ENCODE measurements at places on chromosomes 2 and 18.

DNA sequence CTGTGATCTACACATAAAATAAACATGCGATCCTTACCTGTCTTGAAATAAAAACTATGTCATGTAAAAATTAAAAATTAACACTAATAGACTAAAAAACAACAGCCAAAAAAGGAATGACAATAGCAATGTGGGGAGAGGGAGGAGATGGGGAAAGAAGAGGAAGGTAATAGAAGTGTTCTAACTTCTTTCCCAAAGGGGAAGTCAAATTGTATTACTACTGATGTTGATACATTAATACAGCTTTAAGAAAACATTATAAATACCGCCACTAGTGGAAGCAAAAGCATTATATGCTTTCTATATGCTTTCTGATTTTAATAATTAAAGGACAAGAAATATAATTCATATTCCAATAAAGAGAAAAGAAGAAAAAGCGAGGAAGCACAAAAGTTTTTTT is 22.2 kb downstream of the ZNF516 start:
- no peak for DNase-seq

DNA sequence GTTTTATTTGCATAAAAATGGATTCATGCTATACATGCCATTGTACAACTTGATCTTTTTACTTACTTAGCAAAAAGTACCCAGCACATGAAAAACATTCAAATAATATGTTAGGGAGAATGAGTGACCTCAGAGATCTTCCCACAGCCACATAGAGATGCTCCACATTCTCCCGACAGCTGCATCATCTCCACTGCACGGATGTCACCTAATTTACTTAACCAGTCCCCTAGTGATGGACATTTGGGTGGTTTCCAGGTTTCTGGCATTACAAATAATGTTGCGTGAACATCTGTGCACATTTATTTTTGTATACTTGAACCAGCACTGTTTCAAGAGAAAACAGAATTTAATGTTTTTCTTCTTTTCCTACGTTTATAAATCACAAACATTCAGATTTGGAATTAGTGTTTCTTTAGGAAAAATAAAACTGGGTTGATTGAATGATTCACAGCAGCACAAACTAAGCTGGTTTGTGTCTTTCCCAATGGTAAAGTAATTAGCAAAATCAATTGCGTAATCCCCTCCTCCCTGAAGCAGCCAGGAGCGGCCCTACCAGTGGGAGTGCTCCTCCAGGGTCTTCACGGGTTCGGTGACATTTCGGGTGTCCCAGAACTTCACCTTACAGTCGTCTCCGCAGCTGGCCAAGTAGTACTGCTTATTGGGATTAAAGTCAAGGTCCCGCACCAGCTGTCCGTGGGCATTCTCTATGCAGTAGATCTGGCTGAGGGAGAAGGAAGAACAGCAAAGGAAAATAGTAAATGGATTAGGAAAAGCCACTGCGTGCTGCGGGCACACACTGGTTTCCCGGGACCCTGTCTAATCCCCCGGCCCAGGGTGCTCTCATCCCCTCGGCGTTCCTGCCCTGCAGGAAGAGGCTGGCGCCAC is 183.9 kb downstream of the EIPR1 start:
- DNase-seq = no peak

- no peak for DNase-seq
These were observed 2109.8 kb upstream of the CELF4 start for GRCh38 chr18:39675368-39675767.

DNA sequence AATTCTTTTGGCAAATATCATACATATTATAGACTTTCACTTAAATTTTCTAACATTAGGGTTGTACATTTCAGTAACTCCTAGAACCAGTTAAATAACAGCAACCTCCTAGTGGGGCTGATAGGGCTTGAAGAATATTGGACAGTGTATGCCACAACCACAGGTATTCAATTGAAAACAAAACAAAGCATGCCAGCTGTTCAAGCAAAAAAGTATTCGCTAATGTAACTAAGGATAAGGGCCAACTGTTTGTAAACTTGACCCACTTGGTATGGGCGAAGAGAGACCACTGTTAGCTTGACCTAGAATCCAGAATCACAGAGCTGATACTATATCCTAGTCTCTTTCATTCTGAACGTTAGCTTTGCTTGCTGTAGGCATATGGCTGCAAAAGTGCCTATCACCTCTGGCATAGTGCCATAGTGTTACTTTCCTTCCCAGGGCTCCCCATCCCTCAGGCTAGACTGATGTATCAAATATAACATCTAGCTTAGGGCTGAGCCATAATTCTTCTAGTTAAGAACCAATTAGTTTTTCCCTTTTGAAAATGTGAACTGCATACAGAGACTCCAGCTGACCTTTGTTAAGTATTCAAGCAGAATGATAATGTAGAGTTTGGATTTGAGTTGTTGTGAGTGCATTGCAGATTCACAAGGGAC is 458.8 kb upstream of the NRXN1 start:
- DNase-seq = no peak

GRCh38 chr2:34254272-34254878 is 655.3 kb upstream of the FAM98A start:
- DNase-seq = no peak

- no peak for DNase-seq
These were observed 235.8 kb upstream of the TNP1 start for GRCh38 chr2:217095511-217096205.

- DNase-seq = no peak
These were observed 796.6 kb downstream of the DSC3 start for GRCh38 chr18:30245766-30246455.

- no peak for DNase-seq
These were observed 249.0 kb downstream of the GALNT13 start for GRCh38 chr2:154120706-154121105.

DNA sequence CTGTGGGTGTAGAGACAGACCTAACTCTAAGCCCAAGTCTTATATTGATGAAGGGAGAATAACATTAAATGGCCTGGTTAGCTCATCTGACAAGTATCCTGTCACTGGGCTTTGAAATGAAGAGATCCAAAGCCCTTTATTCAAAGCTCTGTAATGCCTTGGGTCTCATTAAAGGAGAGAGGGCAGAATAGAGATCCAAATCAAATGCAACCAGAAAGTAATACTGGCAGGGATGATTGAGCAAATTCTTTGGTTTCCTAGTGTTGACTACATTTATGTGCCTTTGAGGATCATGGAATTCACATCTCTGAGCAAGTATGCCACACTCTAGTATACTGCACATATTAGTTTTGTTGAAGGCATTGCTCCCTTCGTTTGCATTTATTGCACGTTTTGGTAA is 147.9 kb upstream of the CAVIN2 start:
- DNase-seq = no peak

DNA sequence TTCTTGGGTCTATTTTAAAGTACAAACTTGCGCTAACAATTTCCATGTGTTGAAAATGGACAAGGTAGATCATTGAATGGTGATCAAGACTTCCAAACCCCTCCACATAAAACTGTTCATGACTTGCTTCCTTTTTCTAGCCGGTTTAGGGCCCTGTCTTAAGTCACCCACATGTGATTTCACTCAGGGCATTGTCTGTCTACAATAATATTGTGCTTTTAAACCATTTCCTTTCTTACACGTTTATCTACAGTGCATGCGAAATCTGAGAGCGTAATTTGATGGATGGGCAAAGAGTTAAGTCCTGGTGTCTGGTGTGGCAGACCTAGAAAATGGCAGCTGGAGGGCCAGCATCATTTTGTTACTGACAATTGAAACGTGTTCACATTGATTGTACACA is 2.0 kb upstream of the ZNF516 start:
- DNase-seq = no peak

- no peak for DNase-seq
These were observed 391 bp upstream of the TMEM17 start for GRCh38 chr2:62506421-62506750.

DNA sequence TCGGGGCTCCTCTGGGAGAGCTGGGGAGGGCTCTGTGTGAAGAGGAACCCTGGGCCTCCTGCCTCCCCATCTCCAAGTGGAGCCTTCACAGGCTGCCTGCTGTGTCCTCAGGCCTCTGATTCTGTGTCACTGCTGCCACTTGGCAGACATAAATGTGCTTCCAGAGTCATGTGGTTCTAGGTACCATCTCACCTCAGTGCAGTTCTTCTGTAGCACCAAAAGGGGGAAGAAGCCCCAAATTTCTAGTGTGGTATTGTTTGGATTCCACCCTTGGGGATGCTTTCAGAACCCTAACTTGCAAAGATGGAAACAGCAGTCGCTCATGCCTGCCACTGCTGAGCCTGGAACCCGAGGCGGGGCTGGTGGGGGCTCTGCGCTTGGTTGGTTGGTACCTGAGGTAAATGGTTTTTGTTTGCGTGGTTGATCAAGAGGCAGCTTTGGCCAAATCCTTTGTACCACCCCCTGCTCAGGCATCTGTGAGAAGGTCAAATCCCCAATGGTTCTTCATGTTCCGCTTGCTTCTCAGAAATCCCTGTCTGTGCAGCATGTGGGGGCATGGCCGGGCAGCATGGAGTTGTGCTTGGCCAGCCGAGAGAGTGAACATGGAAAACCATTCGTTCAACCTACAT is 27.5 kb downstream of the COA5 start:
- no peak for DNase-seq

DNA sequence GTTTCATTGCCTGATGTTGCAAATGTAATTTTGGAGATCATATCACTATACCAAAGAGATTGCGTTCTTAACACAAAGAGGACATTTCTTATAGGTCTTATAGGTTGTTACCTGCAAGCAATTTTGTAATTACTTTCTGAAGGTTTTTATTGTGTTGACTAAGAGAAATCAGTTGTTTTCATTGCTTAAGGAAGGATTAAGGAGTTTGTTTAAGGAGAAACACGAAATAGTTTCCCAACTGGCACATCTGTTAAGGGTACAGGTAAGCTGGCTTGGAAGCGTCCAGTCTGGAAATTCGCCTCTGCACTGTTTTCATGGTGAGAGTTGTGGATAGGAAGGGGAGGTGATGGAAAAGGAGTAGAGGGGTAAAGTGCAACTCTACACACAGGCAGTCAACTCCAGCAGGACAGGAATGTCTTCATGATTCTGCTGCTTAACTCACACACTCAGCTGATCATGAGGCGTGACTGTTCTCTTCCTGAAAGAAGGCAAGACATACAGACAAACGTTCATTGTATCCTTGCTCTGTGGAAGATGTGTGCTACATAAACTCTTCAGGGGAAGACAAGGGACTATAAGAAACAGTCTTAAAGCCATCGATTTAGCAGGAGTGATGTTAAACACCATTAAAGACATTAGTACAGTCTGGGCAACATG is 61.4 kb upstream of the ACSL3 start:
- DNase-seq = no peak

DNA sequence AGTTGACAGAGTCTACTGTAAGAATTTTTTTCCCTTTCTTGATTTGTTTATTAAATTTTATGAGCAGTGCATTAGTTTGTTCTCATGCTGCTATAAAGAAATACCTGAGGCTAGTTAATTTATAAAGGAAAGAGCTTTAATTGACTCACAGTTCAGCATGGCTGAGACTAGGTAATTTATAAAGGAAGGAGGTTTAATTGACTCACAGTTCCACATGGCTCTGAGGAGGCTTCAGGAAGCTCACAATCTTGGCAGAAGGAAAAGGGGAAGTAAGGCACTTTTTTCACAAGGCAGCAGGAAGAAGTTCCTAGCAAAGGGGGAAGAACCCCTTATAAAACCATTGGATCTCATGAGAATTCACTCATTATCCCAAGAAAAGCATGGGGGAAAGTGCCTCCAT is 191.4 kb upstream of the VRK2 start:
- no peak for DNase-seq

DNA sequence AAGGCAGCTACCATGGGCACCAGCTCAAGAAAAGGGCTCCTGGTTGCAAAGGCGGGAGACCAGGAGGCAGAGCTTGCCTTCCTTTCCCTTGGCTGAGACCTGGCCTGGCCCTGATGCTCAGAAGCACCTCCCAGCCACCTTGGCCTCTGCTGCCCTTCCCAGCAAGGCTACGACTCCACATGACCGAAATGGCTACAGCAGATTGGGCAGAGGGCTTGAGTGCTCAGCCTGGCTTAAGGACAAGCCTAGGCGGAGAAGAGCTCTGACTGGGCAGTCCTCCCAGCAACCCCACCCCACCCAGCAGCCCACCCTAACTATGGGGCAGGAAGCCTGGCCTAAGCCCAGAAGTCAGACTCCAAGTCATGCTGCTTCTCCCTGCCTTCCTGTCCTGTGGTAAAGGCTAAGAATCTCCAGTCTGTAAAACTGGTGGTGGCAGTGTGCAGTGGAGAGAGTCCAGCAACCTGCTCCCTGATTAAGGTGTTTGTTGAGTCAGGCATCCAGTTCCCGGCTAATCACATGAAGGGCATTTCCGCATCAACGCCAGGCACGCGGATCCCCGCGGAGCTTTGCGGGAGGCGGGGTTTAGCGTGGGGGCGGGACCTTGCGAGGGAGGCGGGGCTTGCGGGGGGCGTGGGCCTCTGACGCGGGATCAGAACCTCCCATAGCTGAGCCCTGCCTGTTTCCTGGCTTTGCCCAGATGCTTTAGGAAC is 256.0 kb downstream of the BCL11A start:
- no peak for DNase-seq

DNA sequence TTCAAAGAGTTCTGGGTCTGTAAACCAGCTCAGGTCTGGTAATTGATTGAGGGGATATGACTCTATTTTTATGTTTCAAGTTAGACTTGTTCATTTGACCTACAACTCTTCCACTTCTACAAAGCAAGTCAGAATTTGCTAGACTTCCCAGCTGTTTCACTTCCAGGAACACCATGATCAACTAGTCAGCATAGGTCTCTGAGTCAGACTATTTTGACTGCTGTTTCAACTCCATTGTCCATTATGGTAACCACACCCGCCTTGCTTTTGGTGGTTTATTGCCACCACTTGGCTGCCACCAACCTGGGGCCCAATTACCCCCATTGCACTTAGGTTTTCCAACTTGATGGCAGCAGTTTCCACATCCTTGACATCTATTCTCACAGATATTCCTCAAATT is 116.6 kb downstream of the LAMA3 start:
- no peak for DNase-seq

DNA sequence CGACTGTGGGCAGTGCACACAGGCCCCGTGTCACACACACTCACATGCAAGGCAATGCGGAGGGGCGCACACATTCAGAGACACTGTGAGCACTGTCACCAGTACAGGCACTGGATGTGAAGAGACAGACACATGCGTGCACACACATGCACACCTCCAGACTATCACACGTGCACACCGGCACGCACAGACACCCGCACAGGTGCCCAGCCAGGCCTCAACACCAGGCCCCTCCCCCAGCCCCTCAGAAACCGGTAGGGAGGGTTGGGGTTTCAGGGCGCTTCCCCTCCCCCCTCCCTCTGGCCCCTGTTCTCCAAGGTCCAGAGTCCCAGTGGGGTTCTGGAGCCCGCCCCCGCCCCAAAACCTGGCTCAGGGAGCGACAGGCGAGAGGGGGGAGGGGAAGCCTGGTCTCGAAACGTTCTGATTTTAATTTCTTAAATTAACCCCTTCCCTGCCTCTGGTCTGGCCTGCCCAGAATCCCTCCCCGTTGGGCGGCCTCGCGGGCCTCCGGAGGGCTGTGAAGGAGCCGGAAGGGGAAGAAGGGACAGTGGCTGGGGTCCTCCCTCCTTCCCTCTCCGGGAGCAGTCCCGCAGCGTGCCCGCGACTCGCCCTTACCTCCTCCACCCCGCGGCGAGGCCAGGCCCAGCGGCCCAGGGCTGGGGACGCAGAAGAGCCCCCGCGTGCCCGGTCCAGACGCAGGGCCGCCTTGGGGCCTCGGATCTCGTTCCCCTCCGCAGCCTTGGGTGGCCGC is 558 bp downstream of the FBXO41 start:
- no peak for DNase-seq

GRCh38 chr2:15834381-15835031 is 105.8 kb upstream of the MYCN start:
- no peak for DNase-seq

- DNase-seq = no peak
These were observed 42.1 kb downstream of the HS1BP3 start for GRCh38 chr2:20608666-20609348.

- DNase-seq = no peak
These were observed 109.5 kb upstream of the DAPL1 start for GRCh38 chr2:158685646-158686045.

Data from CD4-positive, alpha-beta T cell treated with Interleukin-4 for 1 hour (primary cell).